Thymus (tissue), 14 donors: ENCODE measurements at places on chromosomes 1 and 21.

DNA sequence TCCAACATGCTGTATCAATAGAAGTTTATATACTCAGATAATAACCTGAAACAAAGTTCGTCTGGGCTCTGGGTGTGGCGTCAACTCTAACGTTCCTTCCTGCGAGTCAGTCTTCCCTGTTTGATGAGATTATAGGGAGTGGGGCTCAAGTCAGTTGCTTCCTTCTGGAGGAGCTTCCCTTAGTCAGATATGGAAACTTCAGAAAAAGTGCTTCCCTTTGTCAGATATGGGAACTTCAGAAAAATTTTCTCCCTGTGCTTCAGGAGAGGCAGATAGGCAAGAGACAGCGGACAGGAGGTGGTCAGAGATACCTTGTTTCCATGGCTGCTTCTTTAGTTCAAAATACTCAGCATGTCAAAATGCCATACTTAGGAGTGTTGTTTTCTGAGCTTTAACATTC lies 51.1 kb upstream of the PRDX6 start:
- DNase-seq = no peak

GRCh38 chr1:41423511-41424191 lies 60.8 kb downstream of the EDN2 start:
- DNase-seq = no peak

- no peak for DNase-seq
Observed at GRCh38 chr1:243968413-243968812, 82.7 kb upstream of the ZBTB18 start.

DNA sequence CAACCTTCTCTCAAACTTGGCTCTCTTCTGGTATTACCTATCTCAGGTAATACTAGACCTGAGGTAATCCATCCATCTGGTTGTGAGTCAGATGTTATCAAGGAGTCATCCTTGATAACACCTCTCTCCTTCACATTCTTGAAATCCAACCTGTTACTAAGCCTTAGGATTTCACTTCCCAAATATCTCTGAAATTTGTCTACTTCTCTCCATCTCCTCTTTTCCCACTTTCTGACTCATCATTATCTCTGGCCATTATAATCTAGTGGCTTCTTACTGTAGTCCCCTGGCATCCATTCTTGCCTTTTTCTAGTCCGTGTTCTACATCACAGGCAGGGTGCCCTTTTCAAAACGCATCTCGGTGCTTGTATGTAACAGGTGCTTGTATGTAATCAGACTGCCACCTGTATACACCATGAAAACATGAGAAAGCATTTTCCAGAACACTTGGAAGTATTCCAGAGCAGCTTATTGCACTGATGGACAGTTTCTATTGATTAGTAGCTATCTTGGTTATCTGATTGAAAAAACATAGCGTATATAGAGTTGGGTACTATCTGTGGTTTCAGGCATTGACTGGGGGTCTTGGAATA lies 4.5 kb downstream of the COG2 start:
- DNase-seq = no peak

DNA sequence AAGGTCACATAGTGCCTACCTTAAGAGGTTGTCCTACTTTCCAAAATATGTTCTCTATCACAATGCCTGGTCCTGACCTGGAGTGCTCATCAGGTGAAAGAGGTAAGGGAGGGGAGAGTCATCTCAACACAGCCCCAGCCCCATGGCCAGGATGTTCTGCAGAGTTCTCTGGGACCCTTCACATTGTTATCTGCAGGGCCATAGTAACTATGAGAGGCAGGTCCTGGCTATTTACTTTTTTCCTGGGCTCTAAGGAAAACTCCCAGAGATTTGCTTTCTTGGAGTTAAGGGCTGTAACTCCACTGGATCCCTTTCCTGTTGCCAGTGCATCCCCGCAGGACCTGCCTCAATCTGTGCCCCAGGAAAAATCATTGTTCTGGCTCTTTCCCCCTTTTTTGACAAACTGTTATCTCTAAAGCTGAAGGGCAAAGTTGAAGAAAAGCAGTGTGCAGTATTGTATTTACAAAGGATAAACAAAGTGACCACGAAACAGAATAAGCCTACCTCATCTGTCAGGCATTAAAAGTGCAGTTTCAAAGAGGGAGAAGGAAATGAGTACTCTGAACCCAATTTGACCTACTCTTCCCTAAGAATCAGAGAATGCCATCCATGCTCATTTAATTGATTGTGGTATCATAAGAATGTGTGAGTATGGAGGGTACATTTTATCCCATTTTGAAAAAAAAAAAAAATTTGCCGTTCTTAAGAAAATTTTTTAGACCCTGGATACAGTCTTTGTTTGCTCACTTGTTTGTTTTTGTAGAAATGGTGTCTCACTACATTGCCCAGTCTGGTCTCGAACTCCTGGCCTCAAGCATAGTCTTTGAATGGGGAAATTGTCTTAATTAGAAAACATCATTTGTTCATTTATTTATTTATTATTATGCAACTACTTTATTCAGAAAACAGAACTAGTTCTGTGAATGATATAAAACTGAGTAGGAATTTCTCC lies 149.6 kb downstream of the RHOU start:
- no peak for DNase-seq

DNA sequence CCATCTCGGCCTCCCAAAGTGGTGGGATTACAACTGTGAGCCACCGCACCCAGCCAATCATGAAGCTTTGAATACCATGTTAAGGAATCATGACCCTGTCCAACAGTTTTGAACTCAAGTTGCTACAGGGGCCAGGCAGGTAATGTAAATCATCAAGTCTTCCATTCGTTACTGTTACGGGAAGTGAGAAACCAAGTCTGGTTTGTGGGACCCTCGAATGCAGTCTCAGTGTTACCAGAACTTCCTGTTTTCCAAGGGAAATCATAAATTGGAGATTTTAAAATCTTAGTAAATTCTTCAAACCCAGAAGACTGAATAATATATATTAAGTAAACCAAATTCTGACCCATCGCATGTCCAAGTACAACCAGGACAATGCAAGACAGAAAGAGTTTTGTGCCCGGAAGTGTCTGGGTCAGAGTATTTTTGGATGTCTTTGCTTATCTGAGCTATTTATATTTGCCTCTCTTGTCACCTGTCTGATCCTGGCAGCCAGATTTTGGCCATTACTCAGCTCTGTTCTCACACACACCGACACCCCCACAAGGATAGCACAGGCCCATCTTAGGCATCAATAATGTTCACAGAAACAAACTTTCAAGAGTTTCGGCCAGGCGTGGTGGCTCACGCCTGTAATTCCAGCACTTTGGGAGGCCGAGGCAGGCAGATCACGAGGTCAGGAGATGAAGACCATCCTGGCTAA lies 8.8 kb downstream of the ATP5IF1 start:
- DNase-seq = no peak

- no peak for DNase-seq
Observed at GRCh38 chr1:109034382-109034781, 7.5 kb downstream of the WDR47 start.

GRCh38 chr1:34164771-34165391 lies at the start of gene CSMD2:
CSMD2 (minus strand) TSS chr1:34165230; CDS start chr1:34165097, 133 bp downstream.
- DNase-seq = no peak
